ENCODE measurements at places on chromosomes 13 and 19.

- peak; percentile 95 for DNase-seq
These were observed 1395.8 kb downstream of the EFNB2 start for GRCh38 chr13:105139380-105140285.

DNA sequence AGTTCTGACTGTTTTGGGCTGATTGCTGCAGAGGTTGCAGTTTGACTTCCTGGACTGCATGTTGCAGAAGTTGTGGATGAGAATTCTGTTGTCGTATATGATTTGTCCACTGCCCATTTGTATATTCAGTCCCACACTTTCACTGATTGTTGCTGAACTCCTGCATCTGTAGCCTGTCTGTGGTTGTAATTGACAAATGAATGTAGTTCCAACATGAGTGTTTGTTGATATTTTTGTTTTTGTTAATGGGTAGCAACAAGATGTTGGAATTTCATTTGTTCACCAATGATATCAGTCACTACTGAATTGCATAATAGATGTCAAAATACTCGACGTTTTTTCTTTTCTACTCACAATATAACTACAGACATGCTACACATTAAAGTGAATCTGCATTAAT lies 533.9 kb downstream of the DCT start:
- DNase-seq: no peak

DNA sequence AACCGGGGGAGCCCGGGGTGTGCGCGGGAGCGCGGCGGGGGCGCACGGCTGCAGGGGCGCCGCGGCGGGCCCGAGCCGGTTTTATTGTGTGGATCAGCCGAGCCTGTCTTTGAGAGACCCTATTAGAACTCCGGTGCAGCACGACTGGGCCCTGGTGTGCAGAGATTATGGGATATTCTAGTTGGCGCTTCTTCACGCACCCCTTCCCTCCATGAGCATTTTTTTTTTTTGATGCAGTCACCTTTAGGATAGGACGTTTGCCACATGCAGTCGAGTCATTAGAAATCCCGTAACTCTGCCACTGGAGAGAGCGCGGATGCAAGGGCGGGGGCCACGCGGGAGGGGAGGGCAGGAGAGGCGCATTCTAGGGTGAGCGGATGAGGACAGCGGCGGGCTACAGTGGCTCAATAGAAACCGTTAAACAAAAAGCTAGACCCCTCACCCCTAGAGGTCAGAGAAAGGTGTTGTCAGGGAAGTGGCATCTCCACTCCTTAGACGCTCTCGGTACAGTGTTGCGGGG lies 3.7 kb downstream of the FGF9 start:
- no peak for DNase-seq

DNA sequence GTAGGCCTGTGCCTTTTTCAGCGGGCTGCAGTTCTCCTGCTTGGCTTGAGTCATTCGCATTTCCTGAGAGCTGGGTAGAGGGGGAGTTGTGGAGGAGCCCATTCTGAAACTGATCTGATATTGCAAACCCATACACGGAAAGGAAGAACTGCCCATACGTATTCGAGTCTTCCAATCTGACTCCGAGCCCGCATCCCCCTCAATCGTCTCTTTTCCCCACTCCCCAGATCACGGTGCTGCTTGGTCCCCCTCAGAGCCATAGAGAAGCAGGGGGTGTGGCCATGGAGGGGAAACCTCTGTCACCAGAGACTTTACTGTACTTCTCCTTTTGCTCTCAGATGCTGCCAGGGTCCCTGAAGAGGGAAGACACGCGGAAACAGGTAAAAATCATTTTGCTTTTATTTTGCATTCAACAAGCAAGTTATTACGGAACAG lies at the start of gene CD22:
Gene CD22, plus strand, starts transcription at position 337 of the 435 bp plus-strand sequence. CDS start 2,854 bp downstream, outside the sequence.
- DNase-seq: peak; percentile 34

DNA sequence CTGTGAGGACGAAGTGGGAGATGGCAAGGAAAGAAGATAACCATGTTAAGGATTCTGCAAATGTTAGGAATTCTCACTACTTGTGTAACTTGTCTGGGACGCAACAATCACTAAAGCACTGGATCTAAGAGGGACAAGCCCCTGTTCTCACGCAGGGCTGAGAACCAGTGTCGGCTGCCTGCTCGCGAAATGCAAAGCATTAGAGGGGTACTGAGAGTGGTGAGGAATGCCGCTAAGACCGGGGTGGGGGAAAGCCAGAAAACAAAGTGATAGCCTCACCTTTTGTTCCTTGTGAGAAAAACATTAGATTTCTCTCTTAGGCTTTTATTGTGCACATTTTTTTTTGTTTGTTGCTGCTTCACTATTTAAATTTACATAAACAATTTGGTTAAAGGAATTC lies 241.9 kb downstream of the ABCC4 start:
- DNase-seq: no peak

DNA sequence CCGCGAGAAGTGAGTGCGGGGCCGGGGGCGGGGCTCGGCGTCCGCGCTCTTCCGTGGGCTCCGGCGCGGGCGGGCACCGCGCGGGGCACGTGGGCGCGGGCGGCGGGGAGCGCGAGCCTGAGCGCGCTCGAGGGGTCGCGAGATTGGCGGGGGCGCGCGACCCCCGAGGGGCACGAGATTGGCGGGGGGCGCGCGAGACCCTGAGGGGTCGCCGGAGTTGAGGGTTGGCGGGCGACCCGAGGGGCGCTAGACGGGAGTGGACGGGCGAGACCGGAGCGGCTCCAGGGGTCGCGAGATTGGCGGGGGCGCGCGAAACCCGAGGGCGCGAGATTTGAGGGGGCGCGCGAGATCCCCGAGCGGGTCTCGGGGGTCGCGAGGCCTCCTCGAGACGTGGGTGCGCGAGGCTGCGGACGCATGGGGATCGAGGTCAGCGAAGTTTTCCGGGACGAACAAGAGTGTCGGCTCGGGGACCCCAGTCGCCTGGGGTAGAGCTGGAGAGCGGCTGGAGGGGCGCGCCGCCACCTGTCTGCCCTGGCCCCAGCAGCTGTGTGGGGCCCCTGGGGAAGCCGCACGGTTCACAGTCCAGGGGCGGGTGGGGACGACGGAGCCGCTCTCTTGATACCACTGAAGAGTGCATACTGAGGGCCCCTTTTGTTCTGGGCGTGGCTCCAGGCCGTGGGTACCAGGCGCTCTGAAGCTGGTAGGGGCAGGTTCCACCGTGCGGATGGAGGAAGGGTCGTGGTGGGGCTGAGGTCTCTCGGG lies 682 bp downstream of the SSBP4 start:
- DNase-seq: peak; percentile 39

DNA sequence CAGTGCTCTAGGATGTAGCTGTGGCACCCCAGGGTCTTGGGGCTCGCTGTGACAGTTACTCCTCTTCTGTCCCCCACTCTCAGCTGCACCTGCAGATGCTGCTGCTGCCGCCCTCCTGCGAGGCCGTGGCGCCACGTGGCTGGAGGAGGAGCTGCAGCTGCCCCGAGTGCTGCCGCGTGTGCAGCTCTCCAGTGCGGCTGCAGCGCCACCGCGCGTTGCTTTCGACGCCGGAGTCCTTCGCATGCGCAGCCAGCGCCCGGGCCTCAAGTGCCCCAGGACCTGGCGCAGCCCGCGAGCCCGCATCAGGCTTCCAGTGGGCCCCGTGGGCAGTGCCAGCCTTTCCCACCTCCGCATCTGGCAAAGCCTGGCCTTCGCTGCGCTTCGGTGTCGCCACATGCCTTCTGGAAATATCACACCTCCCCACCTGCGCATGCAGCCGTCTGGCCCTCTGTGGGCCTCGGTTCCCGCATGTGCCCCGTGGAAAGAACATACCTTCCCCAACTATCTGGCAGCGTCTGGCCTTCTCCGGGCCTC lies 692 bp upstream of the ZNF580 start:
- DNase-seq: no peak

DNA sequence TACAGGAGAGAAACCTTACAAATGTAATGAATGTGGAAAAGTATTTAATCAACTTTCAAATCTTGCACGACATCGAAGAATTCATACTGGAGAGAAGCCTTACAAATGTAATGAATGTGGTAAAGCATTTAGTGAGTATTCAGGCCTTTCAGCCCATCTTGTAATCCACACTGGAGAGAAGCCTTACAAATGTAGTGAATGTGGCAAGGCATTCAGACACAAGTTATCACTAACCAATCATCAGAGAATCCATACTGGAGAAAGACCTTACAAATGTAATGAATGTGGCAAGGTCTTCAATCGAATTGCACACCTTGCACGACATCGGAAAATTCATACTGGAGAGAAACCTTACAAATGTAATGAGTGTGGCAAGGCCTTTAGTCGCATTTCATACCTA lies 13.6 kb upstream of the ZNF610 start:
- DNase-seq: no peak

- DNase-seq: peak; percentile 62
These were observed 379.3 kb upstream of the SGCG start for GRCh38 chr13:22801402-22802003.

- DNase-seq: no peak
These were observed 31.2 kb downstream of the MPHOSPH8 start for GRCh38 chr13:19664481-19665230.

- no peak for DNase-seq
These were observed 138.5 kb downstream of the ZAR1L start for GRCh38 chr13:32176696-32177095.

All from OCI-M1 (cell line).